ENCODE measurements at places on chromosomes 7 and 10.

DNA sequence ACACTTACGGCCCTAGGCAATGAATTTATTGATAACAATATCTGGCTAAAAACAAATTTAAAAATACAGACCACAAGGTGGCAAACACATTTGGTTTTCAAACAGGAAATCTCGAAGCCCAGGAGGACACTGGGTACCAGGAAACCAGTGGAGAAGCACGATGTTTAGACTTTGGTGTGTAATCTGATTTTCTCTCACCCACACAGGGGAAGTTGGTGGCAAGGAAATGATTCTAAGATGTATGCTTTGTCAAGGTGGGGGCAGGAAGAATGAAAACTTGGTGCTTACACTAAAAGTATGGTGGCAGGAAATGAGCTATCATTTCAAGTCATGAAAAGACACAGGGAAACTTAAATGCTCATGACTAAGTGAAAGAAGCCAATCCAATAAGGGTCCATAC is 113.2 kb upstream of the ANKRD1 start:
- no peak for DNase-seq

GRCh38 chr7:87806150-87806549 is 70.0 kb downstream of the SLC25A40 start:
- DNase-seq: no peak

DNA sequence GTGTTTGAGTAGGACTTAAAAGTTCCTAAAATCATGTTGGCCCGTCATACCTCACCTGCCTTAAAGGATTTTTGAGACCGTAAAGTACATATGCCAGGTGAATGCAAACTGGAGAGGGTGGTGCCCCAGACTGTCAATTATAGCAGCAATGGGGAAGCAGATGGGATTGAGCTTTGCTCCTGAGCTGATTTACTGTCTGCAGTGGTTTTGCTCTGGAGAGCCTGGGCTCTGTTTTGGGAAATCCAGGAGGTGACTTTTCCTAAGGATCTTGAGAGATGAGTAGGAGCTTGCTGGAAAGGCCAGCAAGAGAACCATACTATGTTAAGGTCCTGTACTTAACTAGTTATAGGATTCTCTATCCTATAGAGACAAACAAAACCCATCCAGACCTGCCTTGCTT is 43.0 kb downstream of the COL13A1 start:
- DNase-seq: no peak

- no peak for DNase-seq
Measured at GRCh38 chr10:46307281-46308112, 20.7 kb downstream of the ANTXRL start.

DNA sequence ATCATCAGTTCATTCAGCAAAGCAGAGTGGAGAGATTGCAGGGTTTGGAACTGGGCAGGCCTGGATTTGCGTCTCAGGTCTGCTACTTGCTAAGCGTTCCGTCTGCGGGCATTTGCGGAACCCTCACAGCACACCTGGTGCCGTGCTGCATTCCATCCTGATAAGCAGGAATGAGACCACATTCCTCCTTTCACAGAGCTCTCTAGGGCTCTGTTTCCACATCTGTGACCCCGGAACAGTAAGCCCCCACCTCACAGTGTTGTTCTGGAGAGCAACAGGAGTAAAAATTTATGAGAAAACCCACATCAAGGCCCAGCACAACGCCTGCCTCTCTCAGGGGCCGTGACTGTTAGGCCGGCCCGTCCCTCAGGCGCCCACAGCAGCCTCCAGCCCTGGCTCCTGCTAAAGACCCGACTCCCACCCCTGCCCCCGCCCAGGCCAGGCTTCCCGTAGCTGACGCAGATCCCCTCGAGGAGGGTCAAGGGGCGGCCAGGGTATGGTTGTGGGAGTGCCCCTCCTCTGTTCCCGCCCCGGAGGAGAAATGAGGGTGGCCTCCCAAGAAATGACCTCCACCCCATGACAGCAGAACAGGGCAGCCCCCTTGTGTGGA is 128.9 kb downstream of the RGS10 start:
- no peak for DNase-seq

- DNase-seq: no peak
Measured at GRCh38 chr7:132609222-132609621, 33.0 kb upstream of the PLXNA4 start.

GRCh38 chr10:120783867-120784266 is 67.3 kb upstream of the WDR11 start:
- DNase-seq: no peak

GRCh38 chr10:606762-607544 is 82.5 kb downstream of the DIP2C start:
- DNase-seq: no peak

DNA sequence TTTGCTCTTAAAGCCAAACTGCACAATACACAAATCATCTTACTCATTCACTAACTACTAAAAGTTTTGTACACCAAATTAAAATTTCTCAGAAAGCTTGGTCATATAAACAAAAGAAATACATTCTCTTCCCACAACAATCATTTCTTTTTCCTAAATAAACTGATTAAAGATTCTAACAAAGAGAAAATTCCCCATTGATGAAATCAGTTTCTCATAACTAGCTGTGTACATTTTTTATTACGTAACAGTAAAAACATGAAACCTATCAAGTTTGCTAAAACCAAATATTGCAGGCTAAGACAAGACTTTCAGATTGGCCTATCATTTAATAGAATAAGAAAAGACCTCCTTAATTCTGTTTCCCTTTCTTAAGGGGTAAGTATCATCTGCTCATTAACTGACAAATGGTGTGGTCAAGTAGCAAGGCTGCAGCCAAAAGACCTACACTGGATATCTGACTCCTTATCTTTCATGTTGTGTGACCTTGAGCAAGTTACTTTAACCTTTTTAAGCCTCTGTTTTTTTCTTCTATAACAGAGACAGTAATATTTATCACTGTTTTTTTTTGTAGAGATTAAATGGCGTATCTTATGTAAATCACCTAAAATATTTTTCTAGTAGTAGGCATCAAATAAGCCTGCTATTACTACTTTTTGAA is 22.4 kb downstream of the NAMPT start:
- DNase-seq: no peak

Measured in uterus (tissue), 4 donors.